ENCODE measurements at places on chromosomes 7 and 10.

GRCh38 chr7:32330602-32331001 lies 159.6 kb downstream of the LSM5 start:
- DNase-seq = no peak

GRCh38 chr10:98255146-98255877 lies 12.7 kb downstream of the LOXL4 start:
- DNase-seq = no peak

GRCh38 chr10:48714088-48714487 lies 29.4 kb downstream of the WDFY4 start:
- no peak for DNase-seq

GRCh38 chr7:15652776-15653290 lies 33.6 kb downstream of the MEOX2 start:
- no peak for DNase-seq

DNA sequence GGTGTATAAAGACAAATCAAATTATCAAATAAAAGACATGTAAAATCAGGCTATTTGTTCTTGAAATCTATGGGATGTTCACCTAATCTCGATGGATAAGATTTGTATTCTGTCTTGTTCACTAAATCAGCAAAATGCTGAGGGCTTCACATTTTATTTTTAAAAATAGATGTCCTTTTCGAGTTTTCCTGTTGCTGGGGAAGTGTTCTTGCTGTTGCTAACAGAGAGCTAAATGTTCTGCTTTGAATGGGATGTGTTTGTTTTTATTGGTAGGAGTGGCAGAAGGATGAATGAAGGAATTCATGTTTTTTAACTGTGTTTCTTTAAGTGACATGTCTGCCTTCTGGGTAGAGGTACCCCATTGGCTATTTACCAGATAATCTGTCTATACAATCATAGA lies 7.3 kb upstream of the SNX13 start:
- no peak for DNase-seq

DNA sequence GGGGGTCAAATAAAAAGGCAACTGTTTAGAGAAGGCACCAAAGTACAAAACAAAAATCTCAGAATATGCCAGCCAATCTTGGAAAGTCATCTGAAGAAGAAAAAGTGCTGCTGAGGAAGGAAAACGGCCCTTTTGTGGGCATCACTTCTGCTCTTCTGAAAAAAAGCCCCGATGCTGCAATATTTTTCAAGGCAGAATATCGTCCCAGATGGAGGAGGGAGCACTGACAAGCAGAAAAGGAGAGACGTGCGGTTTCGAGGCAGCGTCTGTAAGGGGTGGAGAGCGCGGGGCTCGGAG lies 959 bp upstream of the ATRNL1 start:
- DNase-seq = no peak

- DNase-seq = no peak
Observed at GRCh38 chr7:112056409-112056808, 149.8 kb downstream of the DOCK4 start.

DNA sequence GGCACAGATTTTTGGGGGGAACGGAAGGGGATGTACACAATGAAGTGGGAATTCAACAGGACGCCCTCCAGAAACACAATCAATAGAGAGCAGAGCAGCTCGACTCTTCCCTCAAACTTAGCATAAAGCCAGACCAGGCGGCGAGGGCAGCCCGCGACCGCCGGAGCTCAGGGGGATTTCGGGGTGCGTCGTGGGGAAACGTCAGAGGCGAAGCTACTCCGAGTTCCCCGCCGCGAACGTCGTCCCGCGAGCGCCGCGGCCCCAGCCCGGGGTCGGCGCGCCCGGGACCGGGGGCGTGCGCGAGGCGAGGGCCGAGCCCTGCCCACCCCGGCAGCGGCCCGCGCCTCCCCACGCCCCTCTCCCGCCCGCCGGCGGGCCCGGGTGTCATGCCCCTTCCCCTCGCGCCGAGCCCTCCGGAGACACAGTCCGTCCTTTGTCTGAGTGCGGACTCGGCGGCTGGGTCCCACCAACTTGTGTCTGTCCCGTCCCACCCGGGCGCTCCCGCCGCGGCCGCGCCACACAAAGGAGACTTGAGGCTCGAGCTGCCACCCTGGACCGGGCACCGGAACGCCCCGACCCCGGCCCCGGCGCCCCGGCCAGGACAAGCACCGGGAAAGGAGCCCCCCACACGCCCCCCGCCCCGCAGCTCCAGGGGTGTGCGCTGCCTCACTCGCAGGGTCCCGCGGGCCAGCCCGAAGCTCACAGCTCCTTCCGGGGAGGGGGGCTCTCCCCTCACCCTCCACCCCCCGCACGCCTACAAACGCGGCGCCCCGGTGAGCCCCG lies 634 bp downstream of the EZH2 start:
- no peak for DNase-seq

DNA sequence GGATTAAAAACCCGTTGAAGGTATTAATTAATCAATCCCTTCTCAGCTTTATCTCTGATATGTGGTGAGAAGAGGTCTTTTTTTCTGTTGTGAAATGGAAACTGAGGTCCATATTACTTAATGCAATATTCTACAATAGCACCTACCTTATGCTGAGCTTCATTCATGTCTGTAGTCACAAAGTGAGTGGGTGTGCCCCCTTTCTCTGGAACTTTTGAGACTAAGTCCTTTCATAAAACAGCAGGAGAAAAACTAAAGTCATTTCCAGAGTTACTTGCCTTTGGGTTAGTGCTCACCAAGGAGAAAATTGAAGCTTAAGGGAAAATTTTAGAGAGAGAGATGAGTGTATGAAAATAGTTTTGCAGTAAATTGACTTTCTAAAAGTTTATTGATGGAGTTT lies 61.2 kb downstream of the EXOC4 start:
- DNase-seq = no peak

GRCh38 chr7:139913021-139913844 lies 84.2 kb downstream of the TBXAS1 start:
- DNase-seq = no peak

DNA sequence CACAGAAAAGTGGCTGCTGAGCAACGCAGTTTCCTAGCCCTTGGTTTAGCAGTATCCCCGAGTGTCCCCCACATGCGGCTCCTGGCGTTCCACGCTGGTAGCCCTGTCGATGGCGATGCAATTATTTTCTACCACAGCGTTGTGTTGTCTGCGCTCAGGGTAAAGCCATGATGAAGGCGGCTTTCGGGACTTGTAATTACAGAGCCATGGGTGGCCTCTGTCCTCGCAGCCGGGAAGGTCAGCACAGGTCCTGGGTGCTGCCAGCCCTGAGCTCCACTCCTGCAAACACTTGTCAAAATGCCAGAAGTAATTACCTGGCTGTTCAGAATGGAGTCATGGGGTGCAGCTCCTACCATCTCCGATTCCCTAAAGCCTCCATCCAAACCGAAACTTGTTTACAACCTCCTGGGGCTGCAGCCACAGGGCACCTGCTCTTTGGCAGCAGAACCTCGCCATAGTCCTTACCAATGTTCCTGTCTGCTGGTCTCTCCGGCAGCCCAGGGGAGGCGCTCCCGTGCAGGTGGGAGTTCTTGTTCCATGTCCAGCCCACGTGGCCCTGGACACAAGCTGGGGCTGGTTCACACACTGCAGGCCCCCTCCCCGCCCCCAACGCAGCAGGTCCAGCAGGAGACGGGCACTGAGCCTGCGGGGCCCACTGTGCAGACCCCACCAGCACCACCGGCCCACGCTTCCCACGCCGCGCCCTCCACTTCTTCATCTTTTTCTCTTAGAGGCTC lies 512.6 kb downstream of the PTPRN2 start:
- DNase-seq = no peak

DNA sequence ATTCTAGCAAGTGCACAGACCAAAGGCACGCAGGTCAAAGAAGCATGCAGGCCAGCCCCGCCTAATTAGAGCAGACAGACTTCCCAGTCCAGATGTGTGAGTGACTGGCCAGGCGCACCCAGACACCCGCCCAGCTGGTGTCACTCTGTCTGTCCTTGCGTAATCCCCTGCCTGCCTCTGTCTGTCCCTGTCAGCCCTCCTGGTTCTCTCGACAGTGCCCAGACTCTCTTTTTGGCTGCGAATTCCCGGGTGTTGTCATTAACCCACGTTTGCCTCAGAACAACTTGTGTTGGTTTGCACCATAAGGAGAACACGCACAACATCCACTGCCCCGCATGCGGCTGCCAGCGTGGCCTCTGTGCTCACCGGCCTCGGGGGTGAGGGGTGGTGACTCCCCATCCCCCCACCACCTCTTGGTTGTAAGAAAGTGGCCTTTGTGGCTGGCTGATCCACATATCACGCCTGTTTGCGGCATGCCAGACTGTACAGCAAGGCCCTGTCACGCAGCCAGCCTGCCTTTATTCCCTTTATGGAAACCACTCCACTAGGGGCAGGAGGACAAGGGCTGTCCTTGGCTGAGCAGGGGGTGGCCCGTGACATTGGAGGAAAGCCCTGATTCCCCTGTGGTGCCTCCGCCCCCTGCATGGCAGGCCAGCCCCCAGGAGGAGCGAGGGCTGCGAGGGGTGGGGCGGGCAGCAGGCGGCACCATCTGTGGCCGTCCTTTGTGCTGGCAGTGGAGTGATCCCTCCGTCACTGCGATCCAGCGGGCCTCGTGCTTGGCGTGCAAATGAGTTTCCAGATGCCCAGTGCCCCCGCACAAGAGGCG lies 72.8 kb upstream of the PPIF start:
- DNase-seq = peak; percentile 76

GRCh38 chr10:98861962-98862361 lies 373.7 kb downstream of the HPSE2 start:
- DNase-seq = no peak

DNA sequence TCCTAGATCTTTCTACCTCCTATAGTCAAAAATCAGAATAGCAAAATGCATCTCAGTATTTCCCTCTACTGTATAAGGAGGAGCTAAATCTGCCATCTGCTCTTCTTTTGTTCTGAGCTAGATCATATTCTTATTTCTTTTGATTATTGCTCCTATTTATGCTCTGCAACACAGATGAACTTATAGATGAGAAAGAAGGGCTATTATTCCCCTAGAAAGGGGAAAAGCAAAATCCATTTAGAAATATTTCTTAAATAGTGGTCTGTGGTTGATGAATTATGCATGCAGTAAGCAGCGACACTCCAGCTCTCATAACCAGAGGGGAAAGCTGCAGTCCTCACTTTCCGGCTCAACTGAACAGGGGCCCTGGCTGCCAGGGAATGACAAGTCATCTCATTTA lies 207.3 kb upstream of the SORCS1 start:
- no peak for DNase-seq

DNA sequence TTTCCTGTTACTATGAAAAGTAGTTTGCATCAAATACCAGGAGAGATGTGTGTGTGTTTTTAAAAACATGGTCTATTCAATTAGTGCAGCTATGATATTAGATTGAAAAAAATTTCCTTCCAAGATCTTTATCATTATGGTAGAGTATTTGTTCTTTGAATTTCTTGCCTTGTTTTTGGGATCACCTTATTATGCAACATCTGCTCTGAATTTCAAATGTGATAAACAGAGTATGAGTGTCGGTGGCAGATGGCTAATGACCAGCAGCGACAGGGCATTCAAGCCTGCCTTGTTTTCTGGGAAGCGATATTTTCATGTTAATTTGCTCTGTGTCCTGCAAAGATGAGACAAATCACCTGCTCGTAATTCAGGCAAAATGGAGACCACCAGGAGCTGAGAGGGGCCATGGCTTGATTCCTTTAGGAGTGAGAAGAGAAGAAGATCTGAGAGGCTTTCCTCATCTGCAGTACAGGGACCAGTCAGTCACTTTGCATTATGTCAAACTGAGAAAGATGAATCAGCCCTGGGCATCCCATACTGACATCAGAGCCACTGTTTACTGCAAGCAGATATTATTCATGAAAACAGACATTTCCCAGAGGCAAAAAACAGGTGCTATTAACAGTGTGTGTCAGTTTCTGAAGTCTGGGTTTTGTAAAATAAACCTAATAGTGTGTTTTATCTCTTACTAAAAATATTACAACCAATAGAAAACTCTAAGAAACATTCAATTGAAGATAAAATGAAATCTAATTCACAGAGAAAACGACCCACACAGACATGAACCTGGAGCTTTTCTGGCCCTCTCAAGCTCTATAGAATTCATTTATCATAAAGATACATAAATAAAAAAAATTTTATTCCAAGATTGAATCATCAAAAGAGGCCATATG lies 67.6 kb downstream of the CDK6 start:
- no peak for DNase-seq

- DNase-seq = no peak
Observed at GRCh38 chr10:97537186-97537869, 35.3 kb upstream of the ANKRD2 start.

DNA sequence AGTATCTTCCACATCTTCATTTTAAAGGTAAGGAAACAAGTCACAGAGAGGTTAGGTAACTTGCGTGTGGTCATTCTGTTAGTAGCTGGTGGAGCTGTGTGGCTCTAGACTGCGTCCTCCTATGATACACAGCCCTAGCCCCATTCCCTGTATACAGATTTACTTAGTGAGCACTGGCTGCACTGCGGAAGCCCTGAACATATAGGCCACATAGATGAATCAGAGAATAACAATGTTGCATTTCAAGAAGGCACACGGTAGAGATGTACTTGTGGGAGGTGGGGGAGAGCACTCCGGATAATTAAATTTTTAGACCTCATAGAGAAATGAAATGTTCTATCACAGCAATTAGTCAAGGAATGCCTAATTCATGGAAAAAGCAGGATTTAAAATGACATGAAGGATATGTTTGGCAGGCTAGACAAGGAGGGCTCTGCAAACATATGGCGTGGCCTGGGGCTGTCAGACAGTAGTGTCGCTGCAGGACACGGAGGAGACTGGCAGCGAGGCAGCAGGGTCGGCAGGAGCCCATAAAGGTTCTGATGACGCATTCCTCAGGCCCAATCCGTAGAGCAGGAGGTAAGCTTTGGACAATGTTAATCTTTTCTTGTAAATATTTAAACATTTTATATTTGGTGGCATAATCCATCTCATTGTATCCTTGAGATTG lies 29.5 kb downstream of the RAB11FIP2 start:
- DNase-seq = no peak

GRCh38 chr7:144908324-144908723 lies 72.5 kb upstream of the TPK1 start:
- no peak for DNase-seq

GRCh38 chr10:7314170-7314569 lies 96.7 kb downstream of the SFMBT2 start:
- no peak for DNase-seq

- no peak for DNase-seq
Observed at GRCh38 chr7:74454925-74455288, 1.2 kb downstream of the GTF2IRD1 start.

GRCh38 chr7:77426521-77427051 lies 10.4 kb upstream of the GSAP start:
- peak; percentile 34 for DNase-seq

DNA sequence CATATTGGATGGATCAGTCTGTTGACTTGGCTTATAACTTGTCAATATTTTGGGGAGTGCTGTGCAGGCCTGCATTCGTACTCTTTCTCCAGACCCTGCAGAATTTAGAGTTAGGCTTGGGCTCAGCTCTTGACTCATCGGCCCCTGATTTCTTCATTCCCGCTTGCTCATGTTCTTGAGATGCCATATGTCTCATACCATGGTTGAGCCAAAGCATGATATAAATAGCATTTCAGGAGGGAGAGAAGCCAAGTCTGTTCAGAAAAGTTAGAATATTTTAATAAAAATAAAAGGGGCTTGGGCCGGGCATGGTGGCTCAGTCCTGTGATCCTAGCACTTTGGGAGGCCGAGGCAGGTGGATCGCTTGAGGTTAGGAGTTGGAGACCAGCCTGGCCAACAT lies 898.1 kb downstream of the TYW1 start:
- DNase-seq = no peak

- no peak for DNase-seq
Observed at GRCh38 chr7:29956487-29956836, 33.1 kb downstream of the SCRN1 start.

All from AG08395 (cell line).